BE2C (cell line): ENCODE measurements at places on chromosomes 4 and X.

GRCh38 chrX:13008189-13008533, 33.3 kb downstream of the TMSB4X start:
- no peak for DNase-seq

GRCh38 chrX:151821226-151821625, 86.7 kb downstream of the CNGA2 start:
- no peak for DNase-seq

GRCh38 chr4:138312536-138312911, 70.4 kb upstream of the SLC7A11 start:
- no peak for DNase-seq

- no peak for DNase-seq
These were observed 5.9 kb downstream of the MRFAP1L1 start for GRCh38 chr4:6703786-6704185.

- no peak for DNase-seq
These were observed 131.1 kb upstream of the SCML1 start for GRCh38 chrX:17606231-17606630.

DNA sequence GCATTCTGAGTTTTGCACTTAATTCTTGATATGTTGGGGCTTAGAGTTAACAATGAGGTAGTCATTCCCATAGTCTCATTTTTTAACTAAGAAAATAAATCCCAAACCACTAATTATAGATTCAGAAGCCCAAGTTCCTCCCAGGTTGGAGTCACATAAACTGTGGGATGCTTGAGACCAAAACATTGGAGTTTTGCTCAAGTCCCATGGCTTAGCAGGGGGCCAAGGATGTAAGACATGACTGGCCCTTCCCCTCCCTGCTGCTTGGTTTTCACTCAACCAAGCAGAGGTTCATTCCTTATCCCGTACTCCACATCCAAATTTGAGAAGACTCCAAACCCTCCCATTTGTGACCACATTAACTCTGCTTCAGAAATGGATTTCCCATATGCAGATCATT, 101.3 kb downstream of the LIMCH1 start:
- DNase-seq, result no peak

DNA sequence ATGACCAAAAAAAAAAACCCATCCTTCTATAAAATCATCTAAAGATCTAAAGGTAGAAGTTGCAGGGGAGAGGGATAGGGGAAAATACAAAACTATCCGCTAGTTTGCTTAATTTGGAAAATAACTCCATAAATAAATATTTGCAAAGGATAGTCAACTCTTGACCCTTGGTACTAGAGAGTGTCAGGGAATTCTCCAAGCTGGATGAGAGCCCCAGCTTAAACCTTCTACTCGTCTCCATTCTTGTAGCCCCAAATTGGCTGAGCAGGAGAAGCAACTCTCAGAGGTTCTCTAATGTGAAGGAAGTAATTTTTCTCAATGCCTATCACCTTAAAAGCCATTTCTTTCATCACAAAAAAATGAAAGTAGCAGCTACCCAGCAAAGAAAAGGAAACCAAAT, 35.2 kb downstream of the ACSL4 start:
- DNase-seq, result no peak

DNA sequence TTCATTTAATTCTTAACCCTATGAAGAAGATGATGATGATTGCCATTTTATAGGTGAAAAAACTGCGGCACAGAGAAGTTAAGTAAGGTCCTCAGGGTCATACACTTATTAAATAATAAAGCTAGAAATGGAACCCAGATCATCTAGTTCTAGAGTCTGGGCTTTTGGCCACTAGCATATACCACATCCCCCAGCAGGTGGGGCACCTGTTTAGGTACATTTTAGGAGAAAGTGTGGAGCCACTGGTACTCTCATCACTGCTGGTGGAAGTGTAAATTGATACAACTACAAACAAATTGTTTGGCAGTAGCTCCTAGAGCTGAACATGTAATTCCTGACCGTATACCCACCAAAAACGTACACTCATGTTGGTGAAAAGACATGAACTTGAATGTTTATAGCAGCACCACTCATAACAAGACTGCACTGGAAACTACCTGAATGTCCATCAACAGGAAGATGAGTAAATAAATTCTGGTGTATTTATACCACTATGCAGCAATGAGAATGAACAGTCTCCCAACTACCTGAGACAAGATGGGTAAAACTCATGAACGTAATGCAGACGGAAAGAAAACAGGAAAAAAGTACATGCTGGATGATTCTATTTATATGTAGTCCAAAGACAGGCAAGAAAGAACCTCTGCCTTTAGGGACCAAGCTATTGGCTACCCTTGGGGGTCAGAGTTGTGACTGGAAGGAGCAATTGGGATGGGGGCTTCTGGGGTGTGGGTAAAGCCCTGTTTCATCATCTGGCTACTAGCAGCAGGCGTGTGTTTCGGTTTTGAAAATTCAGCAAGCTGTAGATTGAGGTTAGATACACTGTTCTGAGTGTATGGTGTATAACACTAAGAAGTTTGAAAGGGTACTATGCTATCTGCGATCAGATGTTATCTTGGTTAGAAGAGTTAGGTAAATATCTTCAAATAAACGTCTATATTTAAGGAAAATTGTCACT, 72.3 kb upstream of the ADGRG2 start:
- no peak for DNase-seq

DNA sequence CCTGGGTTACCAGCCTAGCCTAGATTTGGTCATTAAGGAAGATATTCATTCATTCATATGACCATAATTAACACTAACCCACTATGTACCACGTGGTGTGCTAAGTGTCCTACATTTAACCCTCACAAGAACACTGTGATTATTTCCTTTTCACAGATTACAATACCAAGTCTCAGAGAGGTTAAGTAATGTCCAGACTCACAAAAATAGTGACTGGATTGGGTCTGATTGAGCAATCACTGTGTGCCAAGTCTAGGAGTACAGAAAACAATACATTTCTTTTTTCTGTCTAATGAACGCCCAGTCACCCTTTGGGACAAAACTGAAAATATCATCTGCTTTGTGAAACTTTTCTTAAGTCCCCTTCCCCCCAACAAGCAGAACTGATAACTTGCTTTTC, 7.6 kb upstream of the DLG3 start:
- DNase-seq, result no peak

DNA sequence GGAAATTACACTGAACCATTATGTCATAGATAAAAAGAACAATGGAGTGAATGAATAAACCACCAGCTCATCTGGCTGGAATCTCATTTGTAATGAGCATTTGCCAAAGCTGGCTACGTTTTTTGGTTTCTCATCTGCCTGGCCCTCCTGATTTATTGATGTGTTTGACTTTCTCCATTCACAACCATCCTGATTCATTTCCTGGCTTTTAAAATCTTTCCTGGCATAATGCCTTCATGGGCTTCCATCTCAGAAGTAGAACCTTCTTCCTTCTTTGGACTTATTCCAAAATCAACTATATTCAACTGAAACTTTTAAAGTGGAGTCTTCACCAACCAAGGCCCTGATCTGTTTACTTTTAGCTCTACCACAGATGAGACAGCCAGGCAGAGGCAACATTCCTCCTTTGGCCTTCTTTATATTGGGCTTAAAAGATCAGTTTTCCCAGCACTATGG, 36.0 kb upstream of the ARSJ start:
- no peak for DNase-seq

DNA sequence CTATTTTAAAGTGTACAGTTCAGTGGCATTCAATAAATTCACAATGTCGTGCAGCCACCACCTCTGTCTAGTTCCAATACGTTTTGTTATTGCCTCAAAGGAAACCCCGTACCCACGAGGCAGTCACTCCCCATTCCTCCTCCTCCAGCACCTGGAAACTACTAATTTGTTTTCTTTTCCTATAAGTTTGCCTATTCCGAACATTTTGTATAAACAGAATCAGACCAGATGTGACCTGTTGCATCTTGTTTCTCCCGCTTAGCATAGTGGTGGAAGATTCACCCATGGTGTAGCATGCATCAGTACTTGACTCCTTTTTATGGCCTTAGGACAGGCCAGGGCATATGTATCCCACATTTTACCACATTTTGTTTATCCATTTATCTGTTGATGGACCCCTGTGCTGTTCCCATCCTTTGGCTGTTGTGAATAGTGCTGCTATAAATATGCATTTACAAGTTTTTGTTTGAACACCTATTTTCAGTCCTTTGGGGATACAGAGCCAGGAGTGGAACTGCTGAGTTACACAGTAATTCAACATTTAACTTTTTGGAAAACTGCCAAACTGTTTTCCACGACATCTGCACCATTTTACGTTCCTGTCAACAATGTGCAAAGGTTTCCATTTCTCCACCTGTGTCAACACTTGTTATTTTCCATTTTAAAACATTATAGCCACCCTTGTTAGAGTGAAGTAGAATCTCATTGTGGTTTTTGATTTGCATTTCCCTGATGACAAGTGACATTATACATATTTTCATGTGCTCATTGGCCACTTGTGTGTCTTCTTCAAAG, 57.8 kb upstream of the STX18 start:
- no peak for DNase-seq

GRCh38 chr4:36651253-36651652, 369.8 kb downstream of the DTHD1 start:
- DNase-seq, result no peak

- no peak for DNase-seq
These were observed 203.0 kb downstream of the CENPC start for GRCh38 chr4:67342291-67342690.

DNA sequence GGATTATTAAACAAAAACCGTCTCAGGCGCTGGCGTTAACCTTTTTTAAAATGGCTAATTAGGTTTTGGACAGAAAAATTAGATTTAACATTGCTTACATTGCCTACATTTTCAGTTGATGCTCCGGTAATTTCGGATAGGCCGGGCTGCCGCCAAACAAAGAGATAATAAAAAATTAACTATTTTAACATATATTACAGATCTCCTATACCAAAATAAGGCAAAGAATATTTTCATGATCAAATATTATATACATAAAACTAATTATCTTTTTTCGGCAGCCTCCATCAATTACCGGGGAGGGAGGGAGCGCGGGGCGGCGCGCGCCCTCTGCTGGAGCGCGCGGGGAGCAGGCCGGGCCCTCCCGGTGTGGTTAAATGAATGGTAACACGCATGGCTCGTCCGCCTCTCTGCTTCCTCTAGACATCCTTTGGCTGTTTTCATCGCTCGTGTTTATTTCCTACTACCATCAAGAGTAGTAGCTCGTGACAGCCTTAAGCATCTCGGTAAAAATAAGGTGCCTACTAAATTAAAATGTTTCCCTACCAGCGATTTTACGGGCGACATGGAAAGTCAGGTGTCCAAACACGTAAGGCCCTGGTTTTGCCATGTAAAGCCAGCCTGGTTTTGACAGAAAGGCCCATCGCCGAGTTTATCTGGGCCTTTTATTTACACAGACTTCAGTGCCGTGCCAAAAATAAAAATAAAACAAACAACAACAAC, 52.4 kb upstream of the TMEM33 start:
- peak; percentile 80 for DNase-seq

DNA sequence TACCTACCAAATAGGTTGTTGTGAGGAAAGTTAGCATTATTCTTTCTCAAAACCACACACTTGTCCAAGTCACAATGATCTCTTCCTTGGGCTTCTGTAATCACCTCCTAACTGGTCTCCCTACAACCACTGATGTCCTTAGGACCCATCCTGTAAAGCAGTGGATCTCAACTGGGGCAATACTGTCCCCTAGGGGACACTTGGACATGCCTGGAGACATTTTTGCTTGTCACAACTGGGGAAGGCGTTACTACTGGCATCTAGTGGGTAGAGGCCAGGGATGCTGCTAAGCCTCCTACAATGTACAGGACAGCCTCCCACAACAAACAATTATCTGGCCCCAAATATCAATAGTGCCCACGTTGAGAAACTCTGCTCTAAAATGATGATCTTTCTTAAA, 118.7 kb upstream of the AP1S2 start:
- peak; percentile 26 for DNase-seq

DNA sequence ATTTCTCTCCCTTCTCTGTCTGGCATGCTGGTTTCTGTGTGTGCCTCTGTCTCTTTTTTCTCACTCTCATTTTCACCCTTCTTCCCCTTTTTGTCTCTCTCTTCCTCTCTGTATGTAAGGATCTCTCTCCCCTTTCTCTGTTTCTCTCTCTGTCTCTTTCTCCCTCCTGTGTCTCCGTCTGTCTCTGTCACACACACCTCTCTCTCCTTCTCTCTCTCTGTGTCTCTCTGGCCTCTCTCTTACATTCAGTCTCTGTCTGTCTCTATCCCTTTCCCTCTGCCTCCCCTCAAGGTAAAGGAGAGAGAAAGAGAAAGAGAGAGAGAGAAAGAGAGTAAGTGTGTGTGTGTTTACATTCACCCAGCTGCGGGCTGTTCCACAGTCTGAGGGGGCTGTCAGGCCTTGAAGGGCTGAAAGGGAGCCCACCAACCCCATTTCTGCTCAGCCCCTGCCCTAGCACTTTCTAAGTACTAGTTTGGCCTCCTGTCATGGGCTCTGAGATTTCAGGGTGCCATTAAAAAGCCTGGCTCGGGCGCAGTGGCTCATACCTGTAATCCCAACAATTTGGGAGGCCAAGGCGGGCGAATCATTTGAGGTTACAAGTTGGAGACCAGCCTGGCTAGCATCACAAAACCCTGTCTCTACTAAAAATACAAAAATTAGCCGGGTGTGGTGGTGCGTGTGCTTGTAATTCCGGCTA, 9.6 kb upstream of the TSPYL2 start:
- no peak for DNase-seq

GRCh38 chr4:3254302-3255131, 5.6 kb downstream of the MSANTD1 start:
- no peak for DNase-seq

GRCh38 chr4:8163436-8164193, 5.0 kb upstream of the ABLIM2 start:
- no peak for DNase-seq

- peak; percentile 57 for DNase-seq
These were observed 4.9 kb upstream of the ZNF81 start for GRCh38 chrX:47831788-47832187.

- DNase-seq, result no peak
These were observed 143.9 kb downstream of the GLRA2 start for GRCh38 chrX:14673236-14673635.

DNA sequence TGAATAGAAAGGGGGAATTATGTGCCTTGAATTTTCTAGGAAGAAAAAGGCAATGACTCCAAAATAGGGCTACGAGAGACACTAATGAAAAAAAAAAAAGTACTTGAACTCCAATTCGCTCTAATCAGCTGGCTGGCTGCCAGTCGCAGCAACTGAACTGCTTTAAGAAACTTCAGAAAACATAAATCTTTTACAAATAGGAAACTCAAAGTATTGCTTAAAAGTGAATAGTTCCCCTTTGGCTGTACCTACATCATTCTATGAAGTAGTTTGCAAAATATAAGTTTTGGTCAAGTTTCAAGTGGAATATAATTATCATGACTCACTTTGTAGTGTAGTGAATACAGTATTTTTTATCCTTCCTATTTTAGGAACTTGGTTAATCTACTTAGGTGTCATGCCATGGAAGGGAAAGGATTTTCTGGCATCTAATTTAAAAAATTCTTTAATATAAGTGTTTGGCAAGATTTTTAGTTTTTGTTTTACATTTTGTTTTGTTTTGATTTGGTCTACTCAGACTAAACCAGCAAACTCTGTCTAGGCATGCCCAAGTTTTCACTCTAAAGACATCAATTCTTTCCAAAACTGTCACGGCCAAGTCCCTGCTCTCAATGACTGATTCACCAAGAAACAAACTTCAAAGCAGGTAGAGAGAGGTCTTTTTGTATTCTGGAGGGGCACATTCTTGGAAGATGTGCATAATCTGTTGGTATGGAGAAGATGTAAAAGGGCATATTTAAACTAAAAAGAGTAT, 382.4 kb upstream of the GALNT7 start:
- no peak for DNase-seq
